ENCODE measurements at places on chromosomes 5 and 9.
A peak's percentile ranks its signal among the peaks of the same experiment; 100 is the strongest.

DNA sequence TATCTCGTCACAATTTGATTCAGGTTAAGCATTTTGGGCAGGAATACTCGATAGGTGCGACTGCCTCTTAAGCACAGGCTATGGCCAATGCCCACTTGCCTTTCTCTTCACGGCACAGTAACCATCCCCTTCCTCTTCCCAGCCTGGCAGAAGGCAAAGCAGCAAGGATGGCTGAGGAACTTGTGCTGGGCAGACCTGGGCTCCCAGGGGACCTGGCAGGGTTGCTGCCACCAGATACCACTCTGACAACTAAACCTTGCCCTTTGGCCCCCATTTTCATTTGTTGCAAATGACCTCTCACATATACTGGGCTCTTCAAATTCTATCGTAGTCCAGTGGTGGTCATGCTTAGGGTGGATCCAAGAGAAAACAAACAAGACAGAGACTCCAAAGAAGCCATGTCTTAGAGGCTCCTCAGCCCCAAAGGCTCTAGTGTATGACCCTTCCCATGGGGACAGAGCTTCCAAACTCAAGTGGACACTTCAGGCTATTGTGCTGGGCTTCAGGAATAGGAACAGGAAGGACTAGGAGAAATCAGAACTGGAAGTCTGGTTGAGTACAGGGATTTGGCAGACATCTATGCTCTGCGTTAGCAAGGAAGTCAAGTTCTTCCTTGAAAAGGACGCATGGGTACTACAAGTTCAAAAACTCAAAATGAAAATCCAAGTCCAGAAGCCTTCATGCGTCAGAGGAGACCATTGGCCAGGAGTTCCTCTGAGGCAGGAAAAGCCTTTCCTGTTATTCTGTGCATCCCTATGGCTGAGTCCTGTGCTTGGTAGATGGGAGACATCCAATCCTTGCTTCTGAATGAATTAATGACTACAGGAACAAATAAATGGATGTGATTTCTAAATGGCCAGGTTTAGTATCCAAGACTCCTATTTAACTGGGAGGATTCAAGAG lies 64.6 kb upstream of the PLPP1 start:
- no peak for DNase-seq

- DNase-seq: no peak
These were observed 27.5 kb downstream of the DMRT2 start for GRCh38 chr9:1077616-1078015.

DNA sequence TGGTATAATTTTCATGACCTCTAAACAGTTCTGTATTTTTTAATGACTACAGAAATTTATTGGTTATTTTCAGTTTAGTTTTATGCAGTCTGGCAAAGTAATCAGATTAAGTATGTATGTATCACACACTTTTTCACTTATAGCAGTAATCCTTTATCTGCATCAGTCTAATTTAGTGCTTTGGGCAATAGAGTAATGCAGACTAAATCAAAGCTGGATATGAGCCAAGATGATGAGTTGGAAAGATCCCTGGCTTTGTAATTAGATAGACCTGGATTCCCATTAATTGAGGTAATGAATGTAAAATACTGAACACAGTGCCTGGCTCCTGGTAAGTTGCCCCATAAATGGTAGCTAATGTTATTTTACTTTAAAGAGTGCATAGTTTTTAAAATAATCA lies 215.4 kb upstream of the TLX3 start:
- DNase-seq: peak; percentile 8

DNA sequence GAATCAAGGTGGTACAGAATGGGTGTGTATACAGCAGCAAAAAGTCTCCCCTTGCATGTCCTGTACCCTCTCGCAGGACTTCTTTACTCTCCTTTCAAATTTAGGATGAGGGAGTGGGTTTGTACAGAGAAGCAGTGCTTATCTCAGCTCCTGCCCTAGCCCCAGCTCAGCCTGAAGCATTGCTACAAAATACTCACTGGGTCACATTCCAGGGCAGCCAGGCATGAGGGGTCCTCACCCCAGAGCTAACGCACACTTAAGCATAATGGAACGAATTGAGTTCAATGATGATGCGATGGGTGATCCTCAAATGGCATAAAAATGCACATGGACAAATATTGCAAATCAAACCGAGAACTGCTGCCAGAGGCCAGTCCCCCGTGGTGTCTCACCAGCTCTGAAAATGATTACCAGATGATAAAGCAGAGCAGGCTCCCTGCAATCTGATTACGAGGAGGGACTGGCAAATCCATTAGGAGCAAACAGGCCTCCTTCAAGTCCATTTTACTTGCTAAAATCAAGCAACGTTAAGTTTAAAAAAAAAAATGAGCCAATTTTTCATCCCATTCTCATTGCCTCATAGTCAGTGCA lies 231.6 kb upstream of the TAS2R1 start:
- no peak for DNase-seq

DNA sequence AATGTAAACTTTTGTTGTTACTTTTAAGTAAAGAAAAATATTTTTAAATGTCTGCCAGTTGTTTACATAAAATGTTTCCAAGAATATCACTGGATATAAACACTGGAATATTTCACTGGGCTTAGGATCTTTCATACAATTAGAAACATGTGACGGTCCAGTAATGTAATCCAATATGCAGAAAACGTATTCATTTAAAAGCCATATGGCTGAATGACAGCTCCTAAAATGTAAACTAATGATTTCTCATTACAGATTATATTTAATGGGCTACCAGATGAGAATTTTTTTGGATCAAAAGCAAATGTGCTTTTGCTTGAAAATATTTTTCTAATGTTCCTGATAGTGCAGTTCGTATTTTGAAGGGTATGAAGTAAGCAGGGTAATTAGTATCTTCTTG lies 124.3 kb downstream of the TTC39B start:
- no peak for DNase-seq

DNA sequence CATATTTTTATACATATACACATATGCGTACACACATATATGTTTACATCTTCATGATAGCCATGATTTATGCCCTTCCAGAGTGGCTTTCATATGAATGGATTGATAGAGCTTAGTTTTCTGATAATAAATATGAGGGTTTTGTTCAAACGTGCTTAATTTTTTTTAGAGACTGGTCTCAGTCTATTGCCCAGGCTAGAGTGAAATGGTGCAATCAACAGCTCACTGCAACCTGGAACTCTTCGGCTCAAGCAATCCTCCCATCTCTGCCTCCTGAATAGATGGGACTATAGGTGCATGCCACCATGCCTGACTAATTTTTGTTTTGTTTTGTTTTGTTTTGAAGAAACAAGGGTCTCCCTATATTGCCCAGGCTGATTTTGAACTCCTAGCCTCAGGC lies 48.6 kb upstream of the ZSWIM6 start:
- no peak for DNase-seq

DNA sequence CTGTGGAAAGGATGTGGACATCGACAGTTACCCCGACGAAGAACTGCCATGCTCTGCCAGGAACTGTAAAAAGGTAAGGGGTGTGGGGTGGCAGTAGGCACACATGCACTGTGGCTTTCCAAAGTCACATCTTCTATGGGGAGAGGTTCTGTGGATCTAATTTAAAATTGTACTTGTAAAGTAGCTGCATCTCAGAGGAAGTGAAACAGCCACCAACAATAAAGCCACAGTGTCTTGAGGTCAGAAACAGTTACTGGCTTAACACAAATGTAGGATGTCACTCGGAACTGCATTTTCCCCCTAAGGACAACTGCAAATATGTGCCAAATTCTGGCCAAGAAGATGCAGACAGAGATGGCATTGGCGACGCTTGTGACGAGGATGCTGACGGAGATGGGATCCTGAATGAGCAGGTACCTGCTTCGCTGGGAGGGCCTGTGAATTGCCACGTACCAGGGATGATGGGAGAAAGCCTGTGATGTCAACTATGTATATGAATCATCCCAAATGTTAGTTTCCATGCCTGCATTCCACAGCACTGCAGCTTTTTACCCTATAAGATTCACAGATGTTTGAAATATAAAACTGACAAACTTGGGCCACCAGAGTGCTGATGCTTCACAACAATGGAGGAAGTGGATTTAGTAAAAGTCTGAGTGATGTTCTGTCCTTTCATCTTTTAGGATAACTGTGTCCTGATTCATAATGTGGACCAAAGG lies 35.3 kb downstream of the THBS4 start:
- no peak for DNase-seq

DNA sequence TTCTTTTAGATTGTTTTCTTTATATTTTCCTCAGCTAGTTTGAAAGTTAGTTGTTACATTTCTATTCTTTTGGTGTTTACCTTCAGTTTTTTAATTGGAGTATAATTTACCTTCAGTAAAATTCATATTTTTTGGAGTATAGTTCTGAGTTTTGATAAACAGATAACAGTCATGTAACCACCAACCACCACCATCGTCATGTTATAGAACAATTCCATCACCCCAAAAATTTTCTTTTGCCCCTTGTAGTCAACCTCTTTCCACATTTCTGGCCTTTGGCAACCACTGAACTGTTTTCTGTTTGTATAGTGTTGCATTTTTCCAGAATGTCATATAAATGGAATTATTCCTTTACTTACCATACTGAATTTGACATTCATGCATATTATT lies 6.8 kb downstream of the RMI1 start:
- no peak for DNase-seq
